Stimulated activated naive CD4-positive, alpha-beta T cell (primary cell): ENCODE measurements at places on chromosomes 16 and 17.

DNA sequence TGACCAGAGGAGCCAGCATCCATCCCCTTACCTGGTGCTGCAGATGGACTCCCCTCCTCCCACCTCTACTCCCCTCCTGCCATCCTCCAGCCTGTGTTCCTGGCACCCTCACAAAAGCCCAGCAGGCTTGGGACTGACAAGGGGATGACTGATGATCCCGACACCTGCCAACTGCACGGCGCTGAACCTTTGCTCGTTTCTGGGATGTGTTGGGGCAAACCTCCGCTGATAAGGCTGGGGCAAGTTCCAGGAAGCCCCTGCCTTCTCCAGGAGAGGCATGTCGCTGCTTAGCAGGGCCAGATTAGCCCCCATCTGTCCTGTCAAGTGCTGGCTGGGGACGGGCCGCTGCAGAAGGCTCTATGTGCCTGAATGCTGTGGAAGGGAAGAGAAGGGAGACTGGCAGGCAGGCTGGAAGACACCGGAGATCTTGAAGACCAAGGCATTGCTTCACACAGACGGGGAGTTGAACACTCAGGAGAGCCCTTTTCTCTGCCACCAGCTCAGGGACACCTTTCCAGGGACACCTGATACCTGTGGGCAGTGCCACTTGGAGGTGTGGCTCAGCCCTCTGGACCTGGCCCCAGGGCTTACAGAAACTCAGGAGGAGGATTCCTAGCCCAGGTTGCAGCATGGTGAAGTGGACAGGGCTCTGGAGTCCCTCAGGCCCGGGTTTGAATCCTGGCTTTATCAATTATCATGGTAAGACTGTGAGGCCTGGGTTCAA lies 973 bp upstream of the KRT15 start:
- DNase-seq, result no peak

- peak; percentile 91 for DNase-seq
Measured at GRCh38 chr17:1294157-1294717, 14.8 kb downstream of the TRARG1 start.

DNA sequence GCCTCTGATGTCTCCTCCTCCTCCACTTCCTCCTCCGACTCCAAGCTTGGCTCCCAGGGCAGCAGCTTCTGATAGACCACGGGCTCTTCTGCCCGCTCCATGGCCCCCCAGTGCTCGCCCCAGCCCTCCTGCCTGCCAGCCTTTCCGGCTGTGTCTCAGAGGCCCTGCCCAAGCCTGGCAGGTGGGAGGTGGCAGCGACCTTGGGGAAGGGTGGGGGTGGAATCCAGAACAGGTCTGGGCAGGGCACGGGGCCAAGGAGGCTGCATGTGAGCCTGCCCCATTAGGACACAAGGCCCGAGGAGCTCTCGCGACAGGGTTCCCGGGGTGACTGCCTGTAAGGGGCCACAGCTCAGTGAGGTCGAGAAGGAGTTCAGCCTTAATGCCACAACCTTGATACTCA lies at the start of gene GGT6:
TSS of gene GGT6 (minus strand) at position 157 of the 400 bp plus-strand sequence. CDS start at position 101, 56 bp downstream.
- no peak for DNase-seq

- DNase-seq, result no peak
Measured at GRCh38 chr17:73359987-73360410, 48.2 kb upstream of the CDC42EP4 start.

- no peak for DNase-seq
Measured at GRCh38 chr17:77322514-77323412, 182.0 kb downstream of the SEC14L1 start.

DNA sequence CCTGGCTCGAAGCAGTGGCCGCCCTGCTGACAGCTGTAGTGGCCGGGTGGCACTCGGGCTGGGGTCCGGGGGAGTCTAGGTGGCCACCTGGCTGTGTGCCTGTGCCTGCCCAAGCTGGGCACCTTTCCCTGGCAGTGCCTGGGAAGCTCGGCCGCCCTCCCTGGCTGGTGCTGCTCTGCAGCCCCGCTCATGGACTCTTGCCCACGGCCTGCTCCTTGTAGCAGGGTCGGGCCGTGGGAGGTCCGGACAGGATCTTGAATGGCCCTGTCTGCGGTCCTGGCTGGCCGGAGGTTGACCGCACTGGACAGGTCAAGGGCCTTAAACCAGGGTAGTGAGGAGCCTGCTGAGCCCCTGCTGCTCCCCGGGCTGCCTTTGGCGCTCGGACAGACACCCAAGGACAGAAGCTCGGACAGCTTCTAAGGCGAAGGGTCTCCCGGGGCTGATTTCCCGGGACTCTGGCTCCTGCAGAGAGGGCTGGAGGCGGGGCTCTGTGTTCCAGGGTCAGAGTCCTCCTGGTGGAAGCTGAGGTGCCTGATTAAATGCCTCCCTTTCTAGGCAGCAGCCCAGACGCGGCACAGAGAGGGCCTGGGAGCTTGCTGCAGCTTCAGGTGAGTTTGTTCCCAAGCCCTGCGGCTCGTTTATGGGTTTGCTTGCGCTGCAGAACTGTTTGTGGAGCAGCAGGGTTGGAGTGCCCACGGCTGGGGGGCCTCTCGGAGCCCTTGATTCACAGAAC lies 6.0 kb downstream of the CAPN15 start:
- no peak for DNase-seq

- no peak for DNase-seq
Measured at GRCh38 chr17:17164676-17165075, 41.5 kb downstream of the PLD6 start.

- DNase-seq, result no peak
Measured at GRCh38 chr17:66255112-66255511, 25.9 kb upstream of the APOH start.

DNA sequence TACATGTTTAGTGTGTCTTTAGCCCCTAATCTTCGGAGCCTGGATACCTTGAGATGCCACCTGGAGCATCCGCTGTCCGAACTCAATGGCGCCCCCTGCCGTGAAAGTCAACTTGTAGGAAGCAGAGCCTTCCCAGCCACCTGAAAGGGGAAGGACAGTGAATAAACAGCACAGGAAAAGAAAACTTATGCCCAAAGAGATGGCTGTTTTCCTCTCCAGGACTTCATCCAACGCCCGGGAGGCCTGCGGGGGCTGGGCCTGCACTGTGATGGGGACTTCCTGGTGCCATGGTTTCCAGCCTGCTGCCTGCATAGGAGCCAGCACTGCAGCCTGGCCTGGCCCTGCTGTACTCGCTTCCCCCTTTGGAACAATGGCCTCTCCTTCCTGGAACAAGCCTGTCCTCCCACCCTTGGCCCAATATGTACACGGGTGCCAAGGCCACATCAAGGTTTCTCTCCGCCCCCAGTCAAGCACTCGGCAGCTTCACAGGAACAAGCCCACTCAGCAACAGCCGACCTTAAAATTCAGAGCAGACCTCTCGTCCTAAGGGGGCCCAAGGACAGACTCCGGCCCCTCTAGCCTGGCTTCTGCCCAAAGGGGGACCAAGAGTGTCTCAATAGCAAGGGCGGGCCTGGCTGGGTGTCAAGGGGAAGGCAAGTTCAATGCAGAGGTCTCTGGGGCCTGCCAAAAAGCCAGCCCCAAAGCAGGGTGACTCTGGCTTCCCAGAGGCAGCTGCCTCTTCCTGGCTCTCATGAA lies 4.5 kb upstream of the UNC13D start:
- peak; percentile 74 for DNase-seq

- peak; percentile 71 for DNase-seq
Measured at GRCh38 chr17:40362696-40363110, 1.8 kb downstream of the GJD3 start.

DNA sequence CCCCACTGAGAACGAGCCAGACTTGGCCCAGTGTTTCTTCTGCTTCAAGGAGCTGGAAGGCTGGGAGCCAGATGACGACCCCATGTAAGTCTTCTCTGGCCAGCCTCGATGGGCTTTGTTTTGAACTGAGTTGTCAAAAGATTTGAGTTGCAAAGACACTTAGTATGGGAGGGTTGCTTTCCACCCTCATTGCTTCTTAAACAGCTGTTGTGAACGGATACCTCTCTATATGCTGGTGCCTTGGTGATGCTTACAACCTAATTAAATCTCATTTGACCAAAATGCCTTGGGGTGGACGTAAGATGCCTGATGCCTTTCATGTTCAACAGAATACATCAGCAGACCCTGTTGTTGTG lies 631 bp downstream of the BIRC5 start:
- no peak for DNase-seq

DNA sequence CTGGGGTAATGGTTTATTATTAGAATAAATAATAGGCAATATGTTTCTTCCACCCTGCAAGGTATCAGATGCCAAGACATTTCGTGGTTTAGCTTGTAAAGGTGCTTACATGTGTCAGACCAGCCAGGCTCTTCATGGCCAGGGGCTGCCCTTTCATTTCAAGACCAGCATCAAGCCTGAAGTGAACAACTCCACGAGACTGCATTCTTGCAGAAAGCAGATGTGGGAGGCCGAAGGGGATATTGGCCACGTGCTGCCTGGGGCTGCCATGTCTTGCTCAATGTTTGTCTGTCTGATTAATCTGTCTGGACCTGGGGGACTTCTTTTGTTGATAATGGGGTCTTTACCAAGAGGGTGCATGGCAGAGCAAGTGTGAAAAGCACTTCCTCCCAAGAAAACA lies 294.2 kb upstream of the RBFOX1 start:
- no peak for DNase-seq

DNA sequence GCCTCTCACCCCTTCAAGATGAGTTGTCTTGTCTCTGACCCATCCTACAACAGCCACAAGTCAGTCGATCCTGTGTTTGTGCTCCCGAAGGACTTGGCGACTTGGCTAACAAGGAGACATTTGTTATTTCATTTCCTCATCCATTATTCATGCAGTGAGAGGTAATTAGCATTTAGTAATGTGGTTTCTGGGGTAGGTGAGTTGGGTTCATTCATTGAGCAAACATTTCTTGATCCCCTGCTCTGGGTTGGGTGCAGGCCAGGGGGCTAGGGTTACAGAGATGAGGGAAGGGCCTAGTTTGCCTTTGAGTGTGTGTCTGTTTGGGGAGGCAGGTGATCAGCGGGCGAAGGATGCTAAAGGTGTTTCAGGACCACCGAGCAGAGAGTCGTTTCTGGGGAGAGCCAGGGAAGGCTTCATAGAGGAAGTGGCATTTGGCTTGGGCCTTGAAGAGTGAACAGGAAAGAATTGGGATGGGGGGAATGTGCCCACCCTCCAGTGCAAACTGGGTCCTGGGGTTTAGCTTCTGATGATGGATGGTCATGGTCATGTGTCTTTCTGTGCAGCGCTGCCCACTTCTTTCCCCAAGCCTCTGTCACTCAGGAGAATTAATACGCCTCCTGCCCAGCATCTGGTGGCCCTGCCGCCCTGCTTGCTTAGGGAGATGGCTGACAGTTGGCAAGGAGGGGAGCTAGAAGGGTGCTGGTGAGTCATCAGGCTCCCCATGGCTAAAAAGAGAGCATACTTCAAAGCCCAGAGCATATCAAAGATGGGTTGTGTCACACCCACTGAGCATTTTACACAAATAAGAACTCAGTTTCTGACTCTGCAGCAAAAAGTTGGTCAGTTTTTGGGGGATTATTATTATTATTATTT lies 38.5 kb downstream of the MSI2 start:
- DNase-seq, result no peak

- DNase-seq, result no peak
Measured at GRCh38 chr16:11162586-11163268, 93.3 kb downstream of the SOCS1 start.

DNA sequence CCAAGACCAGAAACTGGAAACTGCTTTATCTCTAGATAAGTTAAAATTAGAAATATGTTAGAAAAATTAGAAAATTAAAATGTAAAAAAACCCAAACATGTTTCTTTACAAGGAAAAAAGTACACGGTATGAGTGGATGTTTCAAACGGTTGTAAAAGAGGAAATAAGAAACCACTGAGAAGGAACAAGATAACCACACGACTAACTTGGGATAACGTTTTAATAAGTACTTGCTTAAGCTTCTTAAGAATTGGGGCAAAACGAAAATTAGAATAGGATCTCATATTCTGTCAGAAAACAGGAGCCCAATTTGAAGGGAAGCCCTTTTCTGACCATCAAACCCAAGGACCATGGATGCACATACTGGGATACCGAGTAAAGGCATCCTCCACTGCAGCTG lies 31.0 kb downstream of the MBTPS1 start:
- DNase-seq, result no peak

DNA sequence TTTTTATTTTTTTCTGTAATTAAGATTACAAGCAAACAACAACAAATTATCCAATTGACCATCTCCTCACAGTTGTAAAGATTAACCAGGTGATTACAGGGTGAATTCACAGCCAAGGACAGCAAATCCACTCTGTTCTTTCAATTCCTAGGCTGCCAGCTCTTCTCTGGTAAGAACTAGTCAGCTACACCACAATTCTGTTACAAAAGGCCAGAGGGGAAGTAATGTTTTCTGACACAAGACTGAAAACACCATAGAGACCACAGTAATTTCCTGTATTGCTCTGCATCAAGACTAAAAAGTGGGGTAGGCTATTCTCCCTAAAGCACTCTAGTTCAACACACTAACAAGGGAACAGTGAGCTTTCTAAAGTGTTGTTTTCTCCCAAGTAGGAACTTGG lies 10.6 kb downstream of the CA10 start:
- no peak for DNase-seq

DNA sequence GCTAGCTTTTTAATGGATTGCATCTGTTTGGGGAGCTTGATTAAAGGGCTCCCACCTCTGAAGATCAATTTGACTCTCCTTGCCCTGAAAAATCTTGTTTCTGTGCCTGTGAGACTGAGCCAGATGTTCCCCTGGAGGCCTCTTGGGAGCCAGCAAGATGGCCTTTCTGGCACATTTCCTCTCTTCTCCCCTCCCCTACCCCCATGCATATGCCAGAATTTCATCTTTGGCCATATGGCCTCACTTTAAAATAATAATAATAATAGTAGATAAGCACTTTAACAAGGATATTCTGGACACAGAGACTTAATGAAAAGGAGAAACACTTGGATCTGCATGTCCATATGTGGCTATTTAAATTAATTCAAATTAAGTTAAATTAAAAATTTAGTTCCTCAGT lies 144.1 kb upstream of the CES5A start:
- DNase-seq, result no peak

DNA sequence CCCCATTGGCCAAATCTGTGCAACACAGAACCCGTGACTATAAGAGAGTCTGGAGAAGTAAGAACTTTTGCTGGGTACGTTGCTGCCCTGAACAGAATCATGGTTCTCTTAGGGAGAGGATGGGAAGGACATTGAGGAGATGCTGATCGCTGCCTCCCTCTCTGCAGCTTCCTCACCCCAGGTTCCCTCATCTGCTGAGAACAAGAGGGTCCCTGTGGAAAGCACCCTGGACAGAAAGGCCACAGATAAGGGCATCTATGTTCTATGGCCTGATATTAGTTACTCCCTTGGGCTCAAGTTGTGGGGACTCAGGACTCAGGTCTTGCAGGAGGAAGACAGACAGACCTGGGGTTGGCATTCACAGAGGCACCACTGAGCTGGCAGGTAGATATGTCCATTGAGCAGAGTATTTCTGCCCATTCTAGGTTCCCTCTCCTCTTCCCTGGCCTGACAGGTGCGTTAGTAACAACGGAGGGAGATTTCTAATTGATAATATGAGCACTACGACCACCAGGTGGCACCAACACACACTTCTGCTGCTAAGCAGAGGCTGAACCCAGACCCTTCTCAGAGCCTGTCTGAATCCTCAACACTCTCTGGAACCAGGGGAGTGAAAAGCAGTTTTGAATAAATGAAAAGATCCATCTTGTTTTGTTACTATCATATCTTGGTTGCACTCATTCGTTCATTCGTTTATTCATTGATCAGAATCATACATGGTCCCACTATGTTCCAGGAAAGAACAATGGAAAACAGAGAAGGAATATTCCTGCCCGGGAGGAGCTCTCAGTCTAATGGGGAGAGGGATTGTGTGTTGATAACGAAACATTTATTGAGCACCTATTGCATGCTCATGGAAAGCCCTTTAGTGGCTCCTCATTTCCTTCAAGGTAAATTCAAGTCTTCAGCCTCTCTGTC lies 56.4 kb downstream of the SLC6A2 start:
- no peak for DNase-seq
